AG09309 (cell line): ENCODE measurements at places on chromosomes 6 and 20.

DNA sequence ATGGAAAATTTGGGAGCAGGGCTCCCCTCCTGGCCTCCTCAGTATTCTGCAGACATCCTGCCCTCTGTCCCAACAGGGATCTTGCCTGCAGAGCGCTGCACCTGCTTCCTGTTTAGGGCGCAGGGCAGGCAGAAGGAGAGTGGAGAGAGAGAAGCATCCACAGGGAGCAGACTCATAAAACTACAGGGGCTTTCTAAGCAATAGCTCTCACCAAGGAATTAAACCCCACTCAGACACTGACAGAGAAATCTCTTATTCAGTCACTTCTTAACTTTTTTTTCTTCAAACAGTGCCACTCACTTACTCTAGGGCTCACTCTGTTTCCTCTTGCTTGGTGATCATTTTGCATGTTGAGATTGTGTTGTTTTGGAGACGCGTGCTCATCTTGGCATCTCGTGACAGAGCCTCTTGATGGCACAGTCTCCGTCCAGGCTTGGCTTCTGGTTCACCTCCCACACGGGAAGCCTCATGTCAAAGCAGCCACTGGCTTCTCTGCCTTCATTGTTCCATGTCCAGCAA lies 153.1 kb upstream of the INSM1 start:
- DNase-seq, result no peak

DNA sequence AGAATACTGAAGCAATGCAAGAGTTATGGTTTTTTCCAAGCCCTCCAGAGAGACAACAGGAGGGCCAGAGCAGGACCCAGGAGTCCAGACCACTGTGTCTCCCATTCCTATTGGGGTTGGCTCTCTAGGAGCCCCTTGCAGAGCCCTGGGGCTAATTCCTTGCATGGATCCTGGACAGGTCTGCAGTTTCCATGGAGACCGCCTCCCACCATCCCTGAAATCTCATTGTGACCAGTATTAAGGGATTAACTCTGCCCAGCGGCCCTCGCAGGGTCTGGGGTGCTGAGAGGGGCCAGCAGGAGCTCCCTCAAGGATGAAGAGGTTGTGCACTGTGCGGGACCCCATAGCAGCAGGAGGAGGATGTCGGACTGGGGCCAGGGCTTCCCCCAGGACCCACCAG lies 34.8 kb downstream of the HNF4A start:
- no peak for DNase-seq

- no peak for DNase-seq
These were observed 109.8 kb downstream of the SYCP2 start for GRCh38 chr20:59823491-59824259.

DNA sequence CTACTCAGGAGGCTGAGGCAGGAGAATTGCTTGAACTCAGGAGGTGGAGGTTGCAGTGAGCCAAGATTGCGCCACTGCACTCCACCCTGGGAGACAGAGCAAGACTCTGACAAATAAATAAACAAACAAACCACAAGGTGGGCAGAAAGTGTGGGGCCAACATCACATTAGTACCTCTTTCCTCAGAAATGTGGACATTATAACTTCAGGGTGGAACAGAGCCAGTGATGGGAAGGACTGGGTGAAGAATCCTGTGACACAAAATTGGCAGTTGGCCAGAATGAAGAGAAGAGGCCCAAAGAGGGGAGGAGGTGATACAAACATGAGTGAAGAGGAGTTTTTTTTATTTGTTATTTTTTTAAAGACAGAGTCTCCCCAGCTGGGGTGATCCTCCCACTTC lies 50.6 kb downstream of the NUP153 start:
- no peak for DNase-seq

GRCh38 chr20:2335096-2335870 lies 39.5 kb downstream of the TGM3 start:
- no peak for DNase-seq

- DNase-seq, result no peak
These were observed 6.1 kb upstream of the JARID2 start for GRCh38 chr6:15239616-15240364.

GRCh38 chr6:93219447-93219846 lies 199.9 kb downstream of the EPHA7 start:
- no peak for DNase-seq

DNA sequence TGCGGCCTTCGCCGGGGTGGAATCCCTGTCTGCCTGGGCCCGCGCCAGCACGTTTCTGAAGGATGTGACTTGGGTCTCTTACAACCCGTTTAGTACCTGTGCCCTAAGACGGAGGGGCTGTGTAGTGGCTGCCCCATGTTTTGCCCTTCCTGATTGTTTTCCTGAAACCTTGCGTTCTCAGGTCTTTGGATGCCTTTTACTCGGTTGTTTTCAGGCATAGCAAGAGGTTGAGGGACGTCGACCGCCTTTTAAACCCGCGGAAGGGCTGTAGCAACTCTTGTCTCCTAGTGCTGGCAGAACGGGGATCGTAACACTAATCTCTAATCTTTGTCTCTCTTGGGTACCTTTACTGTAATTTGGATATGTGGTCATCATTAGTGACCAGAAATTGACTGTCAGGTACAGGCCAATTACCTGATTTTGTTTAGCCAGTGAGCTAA lies 706 bp upstream of the NANP start:
- DNase-seq, result no peak

DNA sequence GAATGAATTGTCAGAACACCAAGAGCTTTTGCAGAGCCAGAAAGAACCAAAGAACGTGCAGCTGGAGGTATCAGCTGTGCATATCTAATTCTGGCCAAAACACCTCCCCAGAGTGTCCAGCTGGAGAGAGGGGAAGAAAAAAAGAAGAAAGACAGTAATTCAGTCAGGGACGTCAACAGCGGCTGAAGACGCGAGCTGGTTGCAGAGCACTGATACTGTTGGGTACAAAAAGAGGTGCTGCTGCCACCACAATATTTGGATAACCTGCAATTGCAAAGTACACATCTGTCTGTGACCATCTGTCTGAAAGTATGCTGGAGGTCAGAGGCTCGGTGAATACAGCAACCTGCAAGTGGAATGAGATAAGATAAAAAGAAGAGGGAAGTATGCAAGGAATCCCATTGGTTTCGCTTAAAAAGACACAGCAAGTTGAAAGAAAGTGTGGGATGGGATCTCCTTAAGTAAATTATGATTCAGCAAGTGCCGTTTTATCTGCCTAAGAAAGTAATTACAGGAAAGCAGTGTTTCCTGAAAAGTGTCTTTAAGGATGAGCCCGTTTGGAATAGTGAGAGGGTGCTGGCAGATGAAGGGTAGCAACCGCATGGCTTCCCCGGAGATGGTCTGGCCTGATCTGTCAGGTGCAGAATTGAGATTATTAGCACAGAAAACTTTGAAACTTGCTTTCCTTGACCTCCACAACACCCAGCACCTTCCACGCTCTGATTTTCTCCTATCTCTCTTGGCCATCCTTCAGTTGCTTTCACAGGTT lies 189.9 kb upstream of the PRDM1 start:
- no peak for DNase-seq

DNA sequence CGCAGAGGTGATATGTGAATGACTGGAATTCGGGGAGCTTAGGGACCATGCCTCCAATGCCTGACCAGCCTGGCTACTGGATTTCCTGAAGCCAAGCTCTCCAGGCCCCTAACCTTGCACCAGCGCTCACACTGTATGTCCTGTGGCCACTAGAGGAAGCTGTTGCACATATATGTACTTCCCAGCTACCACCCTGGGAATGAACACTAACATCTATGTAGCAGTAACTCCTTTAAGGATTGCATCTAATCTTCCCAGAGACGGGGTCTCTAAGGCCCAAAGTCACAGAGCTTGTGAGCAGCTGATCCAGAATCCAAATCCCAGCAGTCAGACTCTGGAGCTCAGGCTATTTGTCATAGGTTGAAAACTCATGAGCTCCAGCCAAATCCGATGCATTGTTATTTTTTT lies 20.4 kb upstream of the BPIFB1 start:
- DNase-seq, result no peak

- DNase-seq, result no peak
These were observed 52.0 kb upstream of the BMP2 start for GRCh38 chr20:6715401-6715941.

- no peak for DNase-seq
These were observed 61.2 kb downstream of the GCLC start for GRCh38 chr6:53483423-53484353.

DNA sequence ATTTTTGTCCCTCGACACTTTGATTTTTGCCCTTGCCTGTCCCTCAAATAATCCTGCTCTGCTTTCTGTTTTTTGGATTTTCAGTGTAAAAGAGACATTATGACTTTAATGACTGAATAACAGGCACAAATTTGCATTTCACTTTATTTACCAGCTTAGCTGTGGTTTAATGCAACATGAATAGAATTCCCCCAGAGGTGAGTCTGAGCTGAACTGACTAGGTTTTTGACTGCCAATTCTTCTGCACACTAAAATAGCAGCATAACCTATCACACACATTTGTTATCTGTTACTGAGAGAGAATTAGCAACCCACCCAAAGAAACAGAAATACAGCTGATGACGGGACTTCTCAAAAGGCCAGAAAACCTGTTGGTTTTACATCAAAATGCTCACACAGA lies 3.9 kb upstream of the RBM24 start:
- DNase-seq, result no peak

DNA sequence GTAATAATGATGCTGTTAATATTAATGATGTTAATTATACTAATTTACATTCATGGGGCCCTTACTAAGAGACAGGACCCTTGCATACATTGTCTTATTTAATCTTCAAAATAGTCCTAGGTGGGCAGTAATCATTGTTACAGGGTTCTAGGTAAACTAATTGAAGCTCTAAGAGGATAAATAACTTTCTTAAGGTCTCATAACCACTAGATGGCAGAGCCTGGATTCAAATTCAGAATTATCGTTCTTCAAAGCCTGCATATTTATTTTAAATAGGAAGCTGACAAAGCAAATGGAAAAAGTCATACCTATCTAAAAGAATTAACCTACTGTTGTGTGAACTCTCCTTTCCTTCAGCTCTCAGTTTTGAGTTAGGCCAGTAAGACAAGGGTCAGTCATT lies 23.5 kb downstream of the PTCHD4 start:
- no peak for DNase-seq

DNA sequence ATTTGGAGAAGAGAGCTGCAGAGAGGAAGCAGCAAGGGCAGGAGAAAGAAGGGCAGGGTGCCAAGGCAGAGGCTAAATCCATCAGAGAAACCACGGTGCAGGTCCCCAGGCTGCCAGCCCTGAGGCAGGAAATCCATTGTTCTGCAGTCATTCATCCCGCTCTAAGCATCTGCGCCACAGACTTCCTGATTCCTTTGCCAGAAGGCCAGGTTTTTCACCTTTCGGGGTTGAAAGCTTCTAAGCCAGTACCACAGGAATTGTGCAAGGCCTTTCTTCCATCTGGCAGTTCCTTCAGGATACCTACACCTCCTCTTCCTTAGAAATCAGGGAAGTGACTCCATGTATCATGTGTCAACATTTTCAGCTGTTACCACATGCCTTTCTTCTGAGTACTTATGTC lies 45.6 kb downstream of the ADGRF5 start:
- DNase-seq, result no peak

- no peak for DNase-seq
These were observed 37.9 kb upstream of the SNAP25 start for GRCh38 chr20:10180651-10181235.

DNA sequence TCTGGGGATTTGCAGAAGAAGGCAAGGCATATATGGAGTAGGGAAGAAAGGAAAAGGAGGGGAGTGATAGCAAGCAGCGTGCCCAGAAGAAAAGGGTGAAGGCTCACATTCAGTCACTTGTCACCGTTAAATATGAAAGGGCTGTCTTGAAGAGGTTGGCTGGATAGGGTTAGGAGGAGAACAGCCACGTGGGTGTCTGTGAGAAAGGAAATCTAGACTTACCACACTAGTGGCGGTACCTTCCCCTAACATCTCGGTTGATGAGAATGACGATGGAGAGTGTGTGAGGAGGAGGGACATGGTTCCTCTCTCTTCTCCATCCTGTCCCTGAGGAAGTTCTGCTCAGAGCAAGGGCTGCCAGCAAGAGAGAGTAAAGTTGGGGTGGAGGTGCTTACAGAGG lies 74.3 kb upstream of the CCN6 start:
- DNase-seq, result no peak

DNA sequence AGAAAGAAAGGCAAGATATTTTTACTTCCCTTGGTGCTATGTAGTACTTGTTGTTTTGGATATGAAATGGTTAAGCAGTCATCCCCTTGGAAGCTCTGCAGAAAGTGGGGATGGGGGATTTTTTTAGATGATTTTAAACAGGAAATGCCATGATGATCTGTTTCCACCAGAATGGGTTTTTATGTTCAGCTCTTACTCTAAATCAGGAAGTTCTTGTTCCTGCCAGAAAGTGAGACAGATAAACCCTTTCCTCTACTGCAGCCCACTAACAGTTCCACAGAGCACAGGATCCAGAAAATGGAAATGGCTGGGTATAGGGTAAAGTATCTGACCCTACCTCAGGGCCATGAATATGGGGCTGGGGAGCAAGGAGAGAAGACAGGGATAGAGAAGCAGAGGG lies 32.1 kb upstream of the PPP1R3G start:
- DNase-seq, result no peak

DNA sequence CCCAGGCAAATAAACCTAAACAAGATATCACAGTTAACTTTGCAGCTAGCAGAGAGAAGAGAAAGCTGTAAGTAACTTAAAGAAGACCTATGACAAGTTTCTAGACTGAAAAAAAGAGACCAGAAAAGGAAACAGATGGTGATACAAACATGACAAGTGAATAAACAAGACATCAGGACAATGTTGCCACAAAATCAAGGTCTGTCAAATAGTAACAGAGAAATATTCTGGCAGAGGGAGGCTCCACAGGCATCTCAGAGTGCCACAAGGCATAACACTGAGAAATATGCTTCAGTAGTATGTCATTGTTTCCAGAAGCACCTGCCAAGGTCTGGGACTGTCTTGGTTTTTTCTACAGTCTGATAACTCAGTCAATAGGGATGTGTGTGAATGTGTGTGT lies 332.2 kb downstream of the KHDRBS2 start:
- no peak for DNase-seq

DNA sequence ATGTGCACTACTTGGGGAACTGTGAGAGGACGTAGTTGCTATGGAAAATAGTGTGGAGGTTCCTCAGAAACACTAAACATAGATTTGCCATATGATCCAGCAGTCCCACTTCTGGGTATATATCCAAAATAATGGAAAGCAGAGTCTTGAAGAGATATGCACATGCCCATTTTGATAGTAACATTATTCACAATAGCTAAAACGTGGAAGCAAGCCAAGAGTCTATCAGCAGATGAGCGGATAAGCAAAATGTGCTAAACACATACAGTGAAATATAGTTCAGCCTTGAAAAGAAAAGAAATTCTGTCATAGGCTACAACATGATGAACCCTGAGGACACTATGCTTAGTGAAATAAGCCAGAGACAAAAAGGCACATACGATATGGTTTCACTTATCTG lies 11.1 kb downstream of the SYNDIG1 start:
- no peak for DNase-seq
